Hepatocyte (in vitro differentiated cells): ENCODE measurements at places on chromosomes 12 and 14. TPM values are rescaled to one million over a fixed set of nuclear protein-coding genes. Genes with fewer than 3 reads are reported as not detected.

The DLK1 gene
- total RNA-seq, result 1,033 and 1,378 TPM in 2 replicates

The B3GNT4 gene
- total RNA-seq, result 0.13 TPM in 1 of 2 replicates, not detected in the other

The CFAP54 gene
- 0.20 and 0.67 TPM in 2 replicates for total RNA-seq

The VWF gene
- 0.04 and 0.20 TPM in 2 replicates for total RNA-seq

The CCDC184 gene
- 4.8 and 7.7 TPM in 2 replicates for total RNA-seq

The MYL6 gene
- total RNA-seq, result 1,441 and 1,490 TPM in 2 replicates

GRCh38 chr12:40907115-40907527 is 214.9 kb downstream of the CNTN1 start:
- DNase-seq, result peak; percentile 5

DNA sequence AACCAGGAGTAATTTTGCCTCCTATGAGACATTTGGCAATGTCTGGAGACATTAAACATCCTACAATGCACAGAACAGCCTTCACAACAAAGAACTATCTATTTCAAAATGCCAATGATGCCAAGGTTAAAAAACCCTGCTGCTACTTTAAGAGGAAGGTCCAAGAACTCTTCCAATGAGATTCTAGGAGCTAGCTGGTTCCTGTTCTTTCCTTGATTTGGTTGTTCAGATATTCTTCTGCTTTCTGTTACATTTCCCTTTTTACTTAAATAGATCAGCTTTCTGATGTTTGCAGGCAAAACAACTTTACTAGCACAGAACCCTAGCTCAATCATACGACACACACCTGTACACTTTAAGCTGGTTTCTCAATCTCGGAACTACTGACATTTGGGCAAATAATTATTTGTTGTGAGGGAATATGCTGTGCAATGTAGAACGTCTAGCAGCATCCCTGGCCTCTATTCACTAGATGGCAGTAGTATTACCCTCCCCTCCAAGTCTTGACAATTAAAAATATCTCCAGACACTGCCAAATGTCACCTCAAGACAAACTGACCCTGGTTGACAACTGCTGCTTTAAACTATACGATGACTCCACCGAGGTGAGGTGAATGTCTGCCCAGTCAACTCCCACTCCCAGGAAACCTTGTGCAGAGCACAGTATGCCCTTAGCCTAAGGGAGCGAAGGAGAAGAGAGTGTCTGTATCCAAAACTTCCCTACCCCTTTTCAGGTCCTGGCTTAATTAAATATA is 4.4 kb downstream of the BLTP3B start:
- DNase-seq, result no peak

DNA sequence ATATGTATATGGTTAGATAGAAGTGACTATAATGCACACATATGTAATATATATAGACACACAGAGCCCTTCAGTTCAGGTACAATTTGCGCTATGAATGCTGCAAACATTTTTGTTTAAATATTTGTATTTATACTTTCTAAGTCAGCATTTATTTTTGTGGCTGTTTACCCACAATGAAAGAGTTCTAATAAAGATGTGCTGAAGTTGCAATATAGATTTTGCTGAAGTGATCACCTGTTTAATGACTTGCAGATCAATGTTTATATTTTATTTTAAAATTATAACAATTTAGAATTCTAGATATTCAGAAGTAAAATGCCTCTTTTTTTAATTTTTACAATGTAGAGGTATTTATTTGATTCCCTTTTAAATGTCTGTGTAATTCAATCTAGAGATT is 3.5 kb downstream of the FOXG1 start:
- DNase-seq, result no peak

DNA sequence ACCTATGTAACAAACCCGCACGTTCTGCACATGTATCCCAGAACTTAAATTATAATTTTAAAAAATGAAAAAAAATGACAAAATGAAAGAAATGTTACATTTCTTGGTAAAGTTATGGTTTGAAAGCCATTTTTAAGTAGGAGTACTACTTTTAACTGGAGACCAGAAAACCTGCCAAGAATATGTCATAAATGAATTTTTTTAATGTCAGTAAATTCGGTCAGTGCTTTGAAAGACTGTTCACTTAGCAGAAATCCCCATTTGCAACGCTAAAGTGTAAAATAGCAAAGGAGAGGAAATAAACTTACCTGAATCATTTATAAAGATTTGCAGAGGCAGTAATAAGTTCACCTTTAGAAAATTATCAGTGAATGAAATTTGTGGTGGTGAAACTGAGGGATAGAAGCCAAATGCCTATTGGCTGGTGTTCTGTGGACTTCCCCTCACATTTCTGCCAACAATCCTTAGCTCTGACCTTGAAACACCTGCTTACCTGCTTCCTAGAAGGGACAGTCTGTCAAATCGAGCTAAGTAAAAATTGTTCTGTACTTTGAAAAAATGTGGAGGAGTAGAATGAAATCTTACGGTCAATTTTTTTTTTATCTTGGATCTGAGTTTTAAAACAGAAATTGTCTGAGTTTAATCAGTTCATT is 714.2 kb downstream of the SLC6A15 start:
- no peak for DNase-seq

DNA sequence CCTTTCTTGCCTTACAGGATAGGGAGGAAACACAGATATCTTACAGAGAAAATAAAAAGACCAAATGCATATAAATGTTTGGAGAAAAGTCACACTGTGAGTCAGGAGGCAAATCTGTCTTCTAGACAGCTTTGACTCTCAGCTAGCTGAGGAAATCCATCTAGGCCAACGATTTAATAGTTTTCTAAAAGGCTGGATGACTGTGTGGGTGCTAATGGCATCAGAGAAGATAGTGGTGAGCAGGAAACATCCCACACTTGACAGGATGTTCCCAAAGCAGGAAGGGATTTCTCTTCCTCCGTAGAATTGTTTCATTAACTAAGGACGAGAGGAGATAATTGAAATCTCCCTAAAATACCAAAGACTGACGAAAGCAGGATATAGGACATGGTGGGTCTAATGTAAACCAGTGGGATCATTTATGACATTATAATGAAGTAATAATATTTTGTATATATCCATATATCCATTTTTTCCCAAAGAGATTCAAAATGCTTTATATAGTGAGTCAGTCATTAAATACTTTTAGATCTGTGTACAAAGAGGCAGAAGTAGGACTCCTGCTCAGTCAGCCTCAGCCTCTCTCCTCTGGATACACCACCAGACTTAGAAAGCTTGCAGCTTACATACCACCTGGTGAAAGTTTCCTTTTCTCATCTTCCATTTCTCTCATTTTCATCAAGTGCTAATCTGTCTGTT is 44.3 kb upstream of the PSMA6 start:
- no peak for DNase-seq

DNA sequence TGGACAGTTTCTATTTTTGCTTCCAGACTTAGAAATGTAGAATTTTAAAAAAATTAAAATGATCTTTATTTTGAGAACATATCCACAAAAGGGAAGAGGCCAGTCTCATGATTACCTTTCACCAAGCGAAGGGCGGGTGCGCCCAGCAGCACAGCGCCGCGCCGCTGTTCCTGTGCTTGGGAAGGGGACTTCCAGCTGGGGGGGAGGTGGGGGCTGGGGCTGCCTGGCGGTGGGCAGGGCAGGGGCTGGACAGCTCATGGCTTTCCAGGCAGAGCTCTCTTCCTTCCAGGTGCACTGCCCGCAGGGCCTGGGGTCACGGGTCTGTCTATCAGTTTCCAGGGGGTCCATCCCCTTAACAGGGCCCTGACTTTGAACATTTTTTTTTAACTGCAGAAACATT is 199.9 kb downstream of the TTC7B start:
- DNase-seq, result no peak

- DNase-seq, result no peak
Observed at GRCh38 chr12:106879612-106880011, 76.1 kb upstream of the TMEM263 start.

DNA sequence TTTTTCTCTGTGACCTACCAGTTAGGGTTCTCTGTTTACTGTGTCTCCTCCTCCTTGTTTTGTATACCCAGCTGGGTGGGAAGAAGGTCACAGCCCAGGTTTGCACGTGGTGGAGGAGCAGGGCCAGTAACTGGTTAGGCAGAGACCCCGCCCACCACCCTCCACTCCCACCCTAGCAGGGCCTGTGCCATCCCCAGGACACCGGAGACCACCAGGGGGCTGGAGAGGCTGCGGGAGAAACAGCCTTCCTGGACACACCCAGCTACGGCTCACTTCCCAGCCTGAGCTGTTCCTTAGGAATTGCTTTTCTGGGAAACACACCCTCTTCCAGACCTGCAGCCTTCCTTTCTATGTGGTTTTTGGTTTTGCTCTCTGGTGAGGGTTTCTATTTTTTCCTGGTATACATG is 21.1 kb downstream of the BDKRB2 start:
- DNase-seq, result peak; percentile 61

GRCh38 chr12:18811273-18811672 is 73.4 kb downstream of the CAPZA3 start:
- DNase-seq, result no peak

DNA sequence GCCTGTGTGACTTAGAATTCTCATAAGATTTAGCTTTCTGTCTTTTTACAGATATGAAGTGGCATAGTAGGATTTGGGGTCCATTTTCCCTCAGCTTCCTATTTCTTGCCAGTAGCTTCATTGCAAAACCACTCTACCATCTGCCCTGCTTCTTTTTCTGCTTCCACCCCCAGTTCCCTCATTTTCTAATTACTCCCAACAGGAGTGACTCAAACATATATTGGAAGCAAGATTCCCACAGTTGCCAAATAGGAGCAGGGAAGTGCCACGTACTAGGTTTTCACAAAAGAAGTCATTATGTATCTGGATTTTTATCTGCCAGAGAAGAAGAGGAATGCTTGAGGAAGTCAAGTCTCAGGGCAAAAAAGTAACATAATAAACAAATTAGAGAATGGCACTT is 64.1 kb downstream of the ANO4 start:
- DNase-seq, result no peak

DNA sequence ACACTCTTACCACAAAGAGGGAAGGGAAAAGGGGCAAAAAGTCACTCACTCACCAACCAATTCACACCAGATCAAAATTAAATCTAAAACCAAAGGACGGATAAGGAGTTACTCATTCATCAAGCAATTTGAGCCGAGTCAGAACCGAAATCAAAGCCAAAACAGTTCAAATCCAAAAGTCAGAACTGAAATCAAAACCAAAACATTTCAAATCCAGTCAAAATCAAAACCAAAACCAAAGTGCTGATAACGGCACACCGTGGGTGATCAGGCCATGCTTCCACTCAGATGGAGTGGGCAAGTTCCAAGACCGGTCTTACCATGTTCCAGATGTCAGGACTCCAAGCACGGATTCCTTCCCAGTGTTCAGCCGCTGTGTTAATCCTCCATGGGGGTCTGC is 139.5 kb downstream of the SLC38A6 start:
- DNase-seq, result no peak

DNA sequence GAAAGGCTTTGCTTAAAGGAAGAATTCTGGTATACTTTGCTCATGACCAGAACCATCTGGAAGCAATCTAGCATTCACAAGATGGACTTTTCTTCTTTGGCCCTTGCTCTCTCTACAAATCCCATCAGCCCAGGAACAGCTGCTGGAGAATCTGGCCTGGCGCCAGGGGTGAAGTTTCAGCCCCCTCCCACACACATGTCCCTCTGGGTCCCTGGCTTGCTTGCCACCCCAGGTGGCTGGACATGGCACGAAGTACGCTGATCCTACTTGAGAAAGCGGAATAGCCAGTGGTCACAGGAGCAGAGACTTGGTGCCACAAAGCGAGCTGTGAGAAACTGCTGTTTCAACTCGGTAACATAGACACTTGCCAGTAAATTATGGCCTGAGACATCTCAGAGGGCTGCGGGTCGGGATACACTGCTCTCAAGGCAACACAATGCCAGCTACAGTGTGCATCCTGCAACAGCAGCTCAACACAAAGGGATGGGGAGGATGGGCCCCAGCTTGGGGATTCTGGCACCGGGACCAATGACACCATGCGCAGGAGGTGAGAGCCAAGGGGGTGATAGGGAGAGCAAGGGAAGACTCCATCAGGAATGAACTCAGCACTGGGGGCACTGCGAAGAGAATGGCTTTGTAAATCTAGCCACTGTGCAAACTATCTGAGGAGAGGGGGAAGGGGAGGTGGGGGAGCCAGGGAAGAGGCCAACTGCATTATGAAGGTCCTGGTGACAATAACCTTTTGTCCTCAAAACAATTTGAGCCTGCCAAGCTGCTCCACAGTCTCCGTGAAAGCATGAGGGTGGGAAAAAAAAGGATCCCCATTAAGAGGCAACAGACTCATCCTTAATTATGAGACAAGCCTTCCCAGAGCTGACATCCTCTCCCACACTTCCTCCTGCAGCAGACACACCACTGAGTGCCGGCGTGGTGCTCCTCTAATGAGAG is 219.9 kb downstream of the PPM1H start:
- no peak for DNase-seq

DNA sequence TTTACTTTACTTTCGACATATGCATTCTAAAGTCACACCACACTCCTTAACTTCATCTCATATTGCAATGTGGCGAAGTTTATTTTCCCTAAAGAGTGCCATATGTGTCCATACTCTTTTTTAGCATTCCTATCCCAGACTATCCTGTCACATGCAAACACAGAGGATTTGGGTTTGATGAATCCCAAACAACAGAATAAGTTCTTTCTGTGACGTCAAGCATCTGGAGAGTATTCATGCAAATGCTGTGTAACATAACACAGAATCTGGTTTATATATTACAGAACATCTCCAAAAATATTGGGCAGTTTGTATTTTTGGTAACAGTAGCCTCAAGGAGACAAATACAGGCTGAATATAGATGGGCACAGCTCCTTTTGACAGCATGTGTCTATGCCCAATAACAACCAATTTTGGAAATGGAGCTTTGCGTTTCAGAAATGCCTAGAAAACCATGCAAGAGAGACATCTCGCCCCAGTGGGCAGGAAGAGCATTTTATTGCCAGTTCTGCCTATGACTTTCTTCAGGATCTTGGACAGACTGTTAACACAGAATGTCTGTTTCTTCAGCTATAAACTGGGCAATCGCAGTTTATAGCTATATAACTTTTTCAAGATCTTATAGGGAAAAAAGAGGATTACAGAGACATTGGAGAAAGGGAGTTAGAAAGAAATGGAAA is 190.8 kb downstream of the ADAMTS20 start:
- DNase-seq, result no peak

DNA sequence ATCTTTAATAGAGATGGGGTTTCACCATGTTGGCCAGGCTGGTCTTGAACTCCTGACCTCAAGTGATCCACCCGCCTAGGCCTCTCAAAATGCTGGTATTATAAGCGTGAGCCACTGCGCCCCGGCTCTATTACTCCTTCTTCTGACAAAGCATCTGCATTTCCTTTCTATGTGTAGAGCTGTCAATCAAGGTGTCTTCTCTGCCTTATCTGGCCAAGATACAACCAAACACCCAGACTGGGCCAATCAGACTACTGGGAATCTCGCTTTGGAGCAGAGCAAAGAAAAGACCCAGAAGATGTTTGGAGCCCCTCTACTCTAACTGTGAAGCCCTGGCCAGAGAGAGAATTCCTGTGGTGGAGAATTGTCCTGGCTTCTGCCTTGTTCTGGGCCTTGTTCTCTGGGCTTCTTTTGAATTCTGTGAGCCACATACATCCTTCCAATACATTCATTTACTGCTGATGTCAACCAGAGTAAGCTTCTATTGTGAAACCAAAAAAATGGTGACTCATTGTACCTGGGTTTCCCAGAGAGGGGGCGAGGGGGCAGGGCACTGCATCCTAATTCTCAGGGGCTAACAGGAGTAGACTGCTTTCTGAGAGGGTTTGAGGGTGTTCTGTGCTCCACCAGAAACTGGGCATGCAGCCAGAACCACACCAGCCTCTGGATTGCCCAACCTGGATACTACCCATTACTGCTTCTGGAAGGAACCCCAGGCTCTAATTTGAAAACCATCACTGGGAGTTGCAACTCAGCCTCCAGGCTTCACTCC is 18.8 kb upstream of the FLVCR2 start:
- peak; percentile 57 for DNase-seq

- DNase-seq, result no peak
Observed at GRCh38 chr12:84785951-84786350, 126.6 kb downstream of the SLC6A15 start.

GRCh38 chr14:101082036-101082435 is 178.5 kb upstream of the RTL1 start:
- DNase-seq, result no peak
